Stimulated activated CD4-positive, alpha-beta T cell treated with anti-CD3 and anti-CD28 coated beads, Interleukin-4, amount 100 ng/mL, for 4 hours (primary cell): ENCODE measurements at places on chromosomes 12 and 14.

- DNase-seq: no peak
These were observed 59.9 kb downstream of the TRAFD1 start for GRCh38 chr12:112185093-112185923.

DNA sequence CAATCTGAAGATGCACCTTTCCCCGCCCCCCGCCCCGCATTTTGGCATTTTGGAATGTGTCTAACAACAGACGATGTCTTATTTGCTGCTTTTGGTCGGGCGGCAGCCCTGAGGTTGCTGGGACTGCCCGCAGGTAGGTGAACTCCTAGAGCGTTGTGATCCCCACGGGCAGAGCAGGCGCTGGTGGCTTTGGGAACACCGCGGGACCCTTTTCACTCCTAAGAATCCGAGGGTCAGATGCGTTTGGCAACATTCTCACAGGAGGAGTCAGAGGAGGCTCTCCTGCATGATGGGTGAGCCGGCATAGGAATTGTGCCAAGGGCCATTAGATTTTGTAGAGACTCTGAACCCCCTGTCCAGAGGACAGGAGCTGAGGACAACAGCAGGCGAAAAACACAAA, 41.9 kb downstream of the HCAR2 start:
- DNase-seq: no peak

- no peak for DNase-seq
These were observed 18.0 kb upstream of the LDHB start for GRCh38 chr12:21675641-21676040.

DNA sequence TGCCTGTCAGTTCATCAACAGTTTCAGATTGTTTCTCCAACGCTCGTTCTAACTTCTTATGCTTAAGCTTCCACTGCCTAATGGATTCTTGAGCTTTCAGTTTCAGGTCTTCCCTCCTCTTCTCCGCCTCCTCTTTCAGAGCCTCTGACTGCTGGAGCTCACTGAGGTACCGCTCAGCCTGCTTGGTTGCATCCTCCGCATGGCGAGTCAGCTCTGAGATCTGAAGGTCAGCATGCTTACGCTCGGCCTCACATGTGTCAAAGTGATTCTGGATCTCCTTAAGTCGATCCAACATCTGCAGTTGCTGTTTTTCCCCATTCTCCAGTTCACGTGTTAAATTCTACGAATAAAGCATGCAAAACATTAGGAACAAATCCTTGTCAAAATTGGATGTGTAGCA, 148.8 kb downstream of the CEP128 start:
- DNase-seq: no peak
